ENCODE measurements at places on chromosomes 12 and 14. TPM values are rescaled to one million over a fixed set of nuclear protein-coding genes. Genes with fewer than 3 reads are reported as not detected.

KRT72 gene
- polyA plus RNA-seq, result 0.08 TPM

MYF5 gene
- polyA plus RNA-seq, result 25.0 TPM

PTPRB gene
- 12.7 TPM for polyA plus RNA-seq

CMA1 gene
- polyA plus RNA-seq, result not detected

GLIPR1L1 gene
- polyA plus RNA-seq, result 0.20 TPM

PDE3A gene
- 7.9 TPM for polyA plus RNA-seq

MAP3K9 gene
- polyA plus RNA-seq, result 0.18 TPM

WSCD2 gene
- 1.9 TPM for polyA plus RNA-seq

All from forelimb muscle (tissue), 1 donor.